ENCODE measurements at places on chromosomes 6 and 20.

DNA sequence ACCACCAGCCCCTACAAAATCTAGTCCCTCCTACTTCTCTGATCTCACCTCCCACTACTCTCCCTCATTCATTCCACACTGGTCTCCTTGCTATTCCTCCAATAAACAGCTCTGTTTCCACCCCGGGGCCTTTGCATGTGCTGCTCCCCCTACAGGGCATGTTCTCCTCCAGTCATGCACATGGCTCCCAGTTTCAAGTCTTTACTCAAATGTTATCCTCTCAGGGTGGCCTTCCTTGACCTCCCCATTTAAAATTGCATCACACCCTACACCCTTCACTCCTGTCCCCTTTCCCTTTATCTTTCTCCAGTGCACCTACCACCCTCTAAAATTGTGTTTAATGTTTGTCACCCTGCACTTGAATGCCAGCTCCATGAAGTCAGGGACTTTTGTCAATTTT is 174.5 kb downstream of the MRPL14 start:
- DNase-seq = no peak

GRCh38 chr20:56187534-56188165 is 60.9 kb upstream of the MC3R start:
- no peak for DNase-seq

GRCh38 chr6:158905277-158905676 is 86.1 kb upstream of the EZR start:
- no peak for DNase-seq

DNA sequence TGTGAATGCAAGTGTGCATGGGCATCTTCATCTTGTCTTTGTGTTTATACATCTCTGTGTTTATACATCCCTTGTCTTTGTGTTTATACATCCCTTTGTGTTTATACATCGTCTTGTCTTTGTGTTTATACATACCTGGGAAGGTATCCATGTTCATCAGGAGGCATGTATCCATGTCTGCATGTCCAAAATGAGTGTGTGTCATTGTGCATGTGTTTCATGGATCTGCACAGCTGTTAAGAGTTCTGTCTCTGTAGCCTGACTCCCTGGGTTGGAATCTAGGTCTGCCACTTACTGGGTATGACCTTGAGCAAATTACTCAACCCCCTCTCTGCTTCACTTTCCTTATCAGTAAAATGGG is 50.1 kb upstream of the SIRPA start:
- DNase-seq = no peak

GRCh38 chr20:63152322-63153253 is 63.3 kb downstream of the YTHDF1 start:
- no peak for DNase-seq

GRCh38 chr20:57980506-57980905 is 247.9 kb downstream of the ANKRD60 start:
- no peak for DNase-seq

DNA sequence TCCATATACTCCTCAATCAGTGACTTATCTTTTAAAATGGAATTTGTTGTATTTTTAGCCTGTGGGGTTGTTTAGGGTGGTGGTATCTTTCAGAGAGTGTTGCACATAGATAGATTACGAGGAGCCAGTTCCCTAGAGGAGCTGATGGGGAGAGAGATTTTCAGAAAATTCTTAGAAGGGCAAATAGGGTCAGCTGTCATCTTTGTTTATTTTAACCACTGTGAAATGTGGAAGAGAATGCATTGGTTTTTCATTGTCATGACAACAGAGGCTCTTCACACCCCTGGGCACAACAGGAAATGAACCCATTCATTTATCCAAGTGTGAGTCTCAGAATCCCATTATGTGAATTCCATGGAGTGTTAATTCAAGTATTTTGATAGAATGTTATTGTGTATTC is 188.4 kb downstream of the JARID2 start:
- DNase-seq = no peak

DNA sequence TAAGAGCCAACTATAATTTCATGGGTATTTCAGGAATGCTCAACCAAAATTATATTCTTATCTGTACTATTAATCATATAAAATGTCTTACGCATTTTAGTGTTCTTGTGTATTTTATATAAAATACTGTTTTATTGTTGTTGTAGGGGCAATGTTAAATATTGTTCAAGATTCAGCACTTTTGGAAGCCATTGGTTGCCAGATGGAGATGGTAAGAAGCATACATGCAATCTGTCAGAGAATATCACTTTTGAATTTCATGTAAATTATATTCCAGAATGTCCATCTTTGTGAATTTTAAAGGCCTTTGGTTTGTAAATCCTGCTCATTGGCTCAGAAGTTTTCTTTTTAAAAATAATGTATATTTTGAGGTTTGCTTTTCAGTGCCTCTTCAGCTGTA is 50.0 kb upstream of the ADIG start:
- DNase-seq = no peak

All from A172 (cell line).